Tibial nerve (tissue), 4 donors: ENCODE measurements at places on chromosomes 4 and X.

GRCh38 chr4:111323916-111324315, 701.0 kb upstream of the PITX2 start:
- no peak for DNase-seq

DNA sequence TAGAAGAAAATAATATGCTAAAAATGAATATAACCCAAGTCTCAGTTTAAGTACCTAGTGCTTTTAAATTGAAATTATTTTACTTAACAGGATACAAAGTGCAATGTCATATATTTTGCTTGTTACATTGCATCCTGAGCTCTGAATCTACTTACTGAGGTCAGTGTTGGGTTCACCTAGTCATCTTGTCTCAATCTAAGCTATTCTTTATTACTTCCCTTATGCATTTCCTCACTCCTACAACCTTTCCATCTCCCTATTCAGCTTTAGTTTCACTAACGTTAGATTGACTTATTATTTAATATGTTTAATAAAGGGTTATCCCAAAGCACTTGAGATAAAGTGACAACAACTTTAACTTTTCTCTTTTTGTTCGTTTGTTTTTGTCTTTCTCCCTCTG, 483.7 kb downstream of the FSTL5 start:
- DNase-seq, result no peak

GRCh38 chr4:112516471-112517066, 589 bp upstream of the NEUROG2 start:
- DNase-seq, result no peak

GRCh38 chrX:30888526-30889146, 418 bp downstream of the TAB3 start:
- no peak for DNase-seq

DNA sequence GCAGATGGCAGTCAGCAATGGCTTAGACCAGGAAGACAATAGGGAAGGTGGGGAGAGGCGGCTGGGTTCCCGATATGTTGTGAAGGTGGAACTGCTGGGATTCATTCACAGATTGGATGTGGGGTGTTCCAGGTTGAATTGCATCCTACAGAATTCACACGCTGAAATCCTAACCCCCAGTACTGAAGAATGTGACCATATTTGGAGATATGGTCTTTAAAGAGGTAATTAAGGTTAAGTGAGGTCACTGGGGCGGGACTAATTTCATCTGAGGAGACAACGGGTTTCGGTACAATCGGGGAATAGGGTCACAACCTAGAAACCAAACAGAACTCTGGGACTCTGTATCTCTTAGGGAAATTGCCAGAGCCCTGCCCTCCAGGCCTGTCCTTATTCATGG, 5.3 kb upstream of the CHRNA9 start:
- DNase-seq, result no peak

GRCh38 chrX:45889471-45889870, 655.8 kb downstream of the ZNF674 start:
- DNase-seq, result no peak

- DNase-seq, result no peak
Measured at GRCh38 chr4:34181311-34181841, 2062.9 kb downstream of the ARAP2 start.

DNA sequence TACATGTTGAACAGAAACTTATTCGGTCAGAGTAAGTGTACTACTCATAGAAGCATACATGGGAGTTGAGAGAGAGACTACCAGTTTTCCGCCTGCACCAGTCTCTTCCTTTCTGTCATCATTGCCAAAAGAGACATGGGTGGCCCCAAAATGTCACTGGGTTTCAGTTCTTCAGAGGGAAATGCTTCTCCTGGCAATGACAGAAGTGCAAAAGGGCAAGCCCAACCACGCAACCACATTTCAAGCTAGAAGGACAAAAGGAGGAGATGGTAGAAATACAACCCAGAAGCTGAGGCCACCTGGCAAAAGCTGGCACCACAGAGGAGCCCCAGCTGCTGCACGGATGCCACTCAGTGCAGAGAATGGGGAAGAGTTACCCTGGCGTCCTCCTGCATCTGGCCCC, 320.1 kb downstream of the BCOR start:
- no peak for DNase-seq

GRCh38 chr4:11484531-11484930, 55.8 kb upstream of the HS3ST1 start:
- no peak for DNase-seq

- no peak for DNase-seq
Measured at GRCh38 chr4:13525606-13526281, 18.6 kb downstream of the NKX3-2 start.

GRCh38 chrX:2457289-2458133, 43.3 kb downstream of the DHRSX start:
- no peak for DNase-seq

- DNase-seq, result no peak
Measured at GRCh38 chr4:138510053-138510452, 267.9 kb upstream of the SLC7A11 start.

DNA sequence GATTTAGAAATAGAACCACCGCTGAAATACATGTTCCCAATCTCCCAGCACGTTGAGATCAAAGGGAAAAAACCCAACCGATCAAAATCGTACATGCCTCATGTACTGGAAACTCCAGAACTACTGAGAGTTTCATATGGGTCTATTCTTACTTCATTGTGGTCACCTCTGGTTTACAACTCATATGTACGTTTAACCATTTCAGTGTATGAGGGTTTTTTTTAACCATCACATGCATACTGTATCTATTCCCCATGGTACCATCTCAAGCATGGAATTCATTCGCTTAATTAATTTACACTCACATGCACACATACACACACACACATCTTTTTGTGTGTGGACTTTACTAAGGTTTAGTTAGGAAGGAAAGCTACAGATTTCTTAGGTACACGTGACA, 46.0 kb upstream of the CLNK start:
- no peak for DNase-seq

GRCh38 chr4:122759639-122760310, 27.3 kb downstream of the BBS12 start:
- no peak for DNase-seq
